ENCODE measurements at places on chromosomes 16 and 17.

DNA sequence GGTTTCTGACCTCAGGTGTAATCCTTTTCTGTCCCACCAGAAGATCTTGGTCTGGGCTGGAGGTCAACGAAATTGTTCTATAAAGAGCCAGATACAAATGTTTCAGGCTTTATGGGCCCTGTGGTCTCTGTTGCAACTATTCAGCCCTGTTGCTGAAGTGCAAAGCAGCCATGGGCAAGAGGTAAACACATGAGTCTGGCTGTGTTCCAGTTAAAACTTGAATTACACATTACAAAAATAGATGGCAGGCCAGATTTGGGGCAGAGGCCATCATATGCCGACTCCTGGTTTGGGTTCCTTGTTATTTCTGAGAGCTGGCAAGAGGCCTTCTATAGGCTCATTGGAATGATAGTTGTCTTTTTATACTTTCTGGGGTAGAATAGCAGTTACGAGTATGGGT, 114.4 kb downstream of the SDR42E1 start:
- no peak for DNase-seq

- DNase-seq, result no peak
These were observed 435.3 kb upstream of the ZFHX3 start for GRCh38 chr16:73483076-73483791.

DNA sequence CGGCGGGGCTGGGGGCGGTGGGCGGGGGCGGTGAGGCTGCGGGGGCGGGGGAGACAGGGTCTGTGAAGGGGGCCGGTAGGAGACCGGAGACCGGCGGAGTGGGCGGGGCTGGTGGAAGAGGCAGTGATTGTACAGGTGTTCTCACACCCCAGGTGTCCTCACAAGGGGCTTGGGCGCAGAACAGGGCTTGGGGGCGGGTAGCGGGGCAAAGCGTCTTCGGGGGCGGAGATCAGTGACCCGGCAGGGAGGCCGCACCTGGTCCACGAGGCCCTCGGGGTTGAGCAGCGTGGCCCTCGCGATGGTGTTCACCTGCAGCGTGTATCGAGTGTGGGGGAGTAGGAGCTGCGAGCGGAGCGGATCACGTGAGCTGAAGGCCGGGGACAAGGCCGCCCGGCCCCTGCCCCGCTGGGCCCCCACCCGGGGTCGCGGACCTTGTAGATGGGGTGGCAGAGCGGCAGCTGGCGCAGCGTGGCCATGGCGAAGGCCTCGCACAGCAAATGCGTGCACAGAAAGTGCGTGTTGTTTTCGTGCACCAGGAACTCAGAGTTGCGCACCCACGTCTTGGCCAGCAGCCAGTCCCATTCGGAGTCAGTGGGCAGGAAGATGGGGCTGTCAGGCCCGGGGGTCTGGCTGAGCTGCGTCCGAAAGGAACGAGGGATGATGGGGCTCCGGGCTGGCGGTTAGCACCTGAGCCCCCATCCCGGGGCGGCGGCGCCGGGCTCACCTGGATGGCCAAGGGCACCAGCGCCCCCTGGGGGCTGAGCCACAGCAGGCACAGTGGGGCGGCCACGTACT, 8.5 kb downstream of the ALOXE3 start:
- peak; percentile 59 for DNase-seq

- no peak for DNase-seq
These were observed 7.1 kb upstream of the CYTH1 start for GRCh38 chr17:78789149-78789662.

- peak; percentile 37 for DNase-seq
These were observed 7.2 kb downstream of the DLX3 start for GRCh38 chr17:49987681-49988441.

GRCh38 chr17:27381007-27381501, 75.2 kb upstream of the KSR1 start:
- peak; percentile 54 for DNase-seq

DNA sequence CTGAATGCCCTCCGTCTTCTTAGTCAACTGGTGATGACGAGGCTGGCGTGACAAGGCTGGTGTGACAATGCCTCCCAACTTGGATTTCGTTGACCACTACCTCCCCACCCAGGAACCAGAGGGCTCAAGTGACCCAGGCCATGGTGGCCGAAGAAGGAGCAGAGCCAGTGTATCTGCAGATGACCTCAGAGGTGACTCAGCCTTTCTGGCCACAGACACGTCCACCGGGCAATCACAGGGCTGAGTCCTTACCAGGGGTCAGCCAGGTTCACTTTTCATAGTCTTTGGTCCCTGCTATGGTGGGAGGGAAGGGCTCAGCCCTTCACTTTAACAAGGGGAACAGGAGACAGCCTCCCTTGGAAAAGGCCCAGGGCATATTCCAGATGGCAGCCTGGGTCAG, 116.3 kb downstream of the MAF start:
- no peak for DNase-seq

DNA sequence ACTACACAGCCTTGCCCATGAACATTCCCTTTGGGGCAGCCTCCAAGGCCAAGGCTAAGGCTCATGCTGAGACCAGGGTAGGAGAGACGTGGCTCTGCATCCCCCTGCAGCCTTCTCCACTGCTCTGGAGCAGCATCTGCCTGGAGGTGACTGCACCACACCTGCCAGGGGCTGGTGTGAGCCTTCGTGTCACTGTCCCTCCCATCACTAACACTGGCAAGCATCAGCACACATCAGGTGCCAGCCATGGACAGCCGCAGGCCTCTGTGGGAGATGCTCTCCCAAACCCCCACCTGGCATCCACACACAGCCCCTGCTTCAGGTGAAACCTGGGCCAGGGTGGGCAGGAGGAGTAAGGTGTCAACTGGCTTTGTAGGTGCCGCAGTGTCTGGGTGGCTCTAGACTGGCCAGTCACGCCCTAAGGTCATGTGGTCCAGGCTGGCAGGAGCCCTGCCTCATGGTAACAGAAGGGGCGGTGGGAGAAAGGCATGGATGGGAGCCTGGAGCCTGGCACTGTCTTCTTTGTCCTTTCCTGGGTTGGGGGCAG, 18.1 kb upstream of the MTSS2 start:
- DNase-seq, result no peak

- DNase-seq, result no peak
These were observed 345.9 kb downstream of the C16orf95 start for GRCh38 chr16:86971251-86971650.

GRCh38 chr17:83162035-83162745, 82.8 kb downstream of the METRNL start:
- DNase-seq, result no peak

DNA sequence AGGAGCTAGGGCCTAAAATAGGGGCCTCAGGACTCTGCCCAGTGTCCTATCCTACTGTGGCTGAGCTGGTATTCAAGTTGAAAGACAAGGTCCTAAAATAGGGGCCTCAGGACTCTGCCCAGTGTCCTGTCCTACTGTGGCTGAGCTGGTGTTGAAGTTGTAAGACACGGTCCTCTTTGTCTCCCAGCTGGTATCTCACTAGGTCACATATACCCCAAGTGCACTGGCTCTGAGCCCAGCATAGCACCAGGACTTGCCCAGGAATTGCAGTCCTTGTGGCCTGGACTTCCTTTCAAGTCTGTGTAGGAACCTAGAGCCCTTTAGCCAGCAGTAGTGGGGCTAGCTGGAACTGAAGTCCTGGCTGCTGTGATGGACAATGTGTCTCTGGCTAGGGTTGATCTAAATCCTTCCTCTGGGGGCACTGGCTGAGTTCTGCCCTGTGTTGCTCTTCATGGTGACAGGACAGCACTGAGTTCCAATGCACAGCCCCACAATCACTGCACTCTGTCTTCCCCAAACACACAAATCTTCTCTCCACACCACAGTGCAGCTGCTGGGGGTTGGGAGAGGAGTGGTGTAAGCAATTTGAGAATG, 260.5 kb downstream of the HAPSTR1 start:
- DNase-seq, result no peak

GRCh38 chr16:1422076-1422475, 1.5 kb upstream of the UQCC4 start:
- no peak for DNase-seq

DNA sequence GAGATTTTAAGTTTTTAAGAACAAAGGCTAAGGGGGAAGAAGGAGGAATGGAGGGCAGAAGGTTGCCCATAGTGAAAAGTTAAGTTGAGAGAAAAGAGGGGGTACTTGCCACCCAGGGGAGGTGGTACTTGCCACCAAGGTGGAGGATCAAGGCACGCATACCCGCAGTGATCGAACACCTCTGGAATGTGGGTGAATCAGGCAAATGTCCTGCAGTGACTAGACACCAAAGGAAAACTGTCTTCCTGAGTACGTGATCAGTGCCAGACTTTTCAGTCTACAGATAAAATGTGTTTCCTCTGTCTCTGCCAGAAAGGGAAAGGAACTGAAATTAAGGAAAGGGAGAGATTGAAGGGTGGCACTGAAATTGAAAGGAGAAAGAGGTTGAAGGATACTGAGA, 2285.3 kb downstream of the TP53TG3F start:
- no peak for DNase-seq

GRCh38 chr17:6711081-6711674, 2.0 kb downstream of the SLC13A5 start:
- no peak for DNase-seq

- no peak for DNase-seq
These were observed 7.9 kb upstream of the GSDMA start for GRCh38 chr17:39954876-39955275.

GRCh38 chr17:9315360-9315759, 260.3 kb downstream of the STX8 start:
- DNase-seq, result no peak

DNA sequence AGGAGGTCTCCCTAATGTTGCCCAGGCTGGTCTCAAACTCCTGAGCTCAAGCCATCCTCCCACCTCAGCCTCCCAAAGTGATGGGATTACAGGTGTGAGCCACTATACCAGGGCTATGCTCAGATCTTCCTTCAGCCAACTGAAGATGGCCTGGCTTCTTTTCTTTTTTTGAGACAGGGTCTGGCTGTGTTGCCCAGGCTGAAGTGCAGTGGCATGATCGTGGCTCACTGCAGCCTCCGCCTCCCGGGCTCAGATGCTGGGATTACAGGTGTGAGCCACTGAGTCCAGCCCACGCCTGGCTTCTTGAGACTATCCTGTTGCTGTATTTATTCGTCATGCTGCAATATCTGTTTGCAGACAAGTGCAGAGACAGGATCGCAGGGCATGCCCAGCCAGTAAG, 4.1 kb downstream of the SLC25A19 start:
- DNase-seq, result no peak

DNA sequence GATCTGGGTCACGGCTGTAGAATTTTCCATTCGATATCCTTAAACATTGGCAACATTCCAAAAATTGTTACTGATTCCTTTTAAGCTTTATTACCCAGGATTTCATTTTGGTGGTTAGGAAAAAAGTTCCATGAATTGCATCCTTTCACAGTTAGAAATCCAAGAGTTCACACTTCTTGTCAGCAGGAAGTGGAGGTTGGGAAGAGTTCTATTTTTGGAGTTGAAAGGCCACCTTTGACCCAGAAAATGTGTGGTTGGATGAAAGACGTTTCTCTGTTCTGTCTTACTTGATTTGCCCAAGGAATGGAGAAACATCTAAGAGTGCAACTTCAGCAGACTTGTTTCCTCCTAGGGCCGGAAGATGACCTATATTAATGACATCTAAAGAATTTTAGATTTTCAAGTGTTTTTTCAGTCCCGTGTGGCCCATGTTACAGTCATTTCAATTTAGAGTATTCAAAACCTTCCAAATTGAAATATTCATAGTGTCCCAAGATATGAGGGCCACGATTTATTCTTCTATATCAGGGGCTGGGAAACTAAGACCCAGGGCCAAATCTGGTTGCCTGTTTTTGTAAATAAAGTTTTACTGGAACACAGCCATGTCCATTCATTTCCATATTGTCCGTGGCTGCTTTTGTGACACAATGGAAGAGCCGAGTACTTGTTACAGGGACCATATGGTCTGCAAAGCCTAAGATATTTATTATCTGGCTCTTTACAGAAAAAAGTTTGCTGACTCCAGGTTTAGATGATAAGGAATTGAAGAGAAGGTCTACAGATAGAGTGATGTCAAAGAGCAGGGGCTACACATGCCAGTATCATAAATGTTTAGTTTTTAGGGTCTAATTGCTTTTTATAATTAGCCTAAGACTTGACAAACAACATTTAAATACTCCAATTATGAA, 50.2 kb downstream of the CDK5R1 start:
- no peak for DNase-seq

GRCh38 chr16:58280846-58281301, 14.0 kb downstream of the PRSS54 start:
- DNase-seq, result no peak

DNA sequence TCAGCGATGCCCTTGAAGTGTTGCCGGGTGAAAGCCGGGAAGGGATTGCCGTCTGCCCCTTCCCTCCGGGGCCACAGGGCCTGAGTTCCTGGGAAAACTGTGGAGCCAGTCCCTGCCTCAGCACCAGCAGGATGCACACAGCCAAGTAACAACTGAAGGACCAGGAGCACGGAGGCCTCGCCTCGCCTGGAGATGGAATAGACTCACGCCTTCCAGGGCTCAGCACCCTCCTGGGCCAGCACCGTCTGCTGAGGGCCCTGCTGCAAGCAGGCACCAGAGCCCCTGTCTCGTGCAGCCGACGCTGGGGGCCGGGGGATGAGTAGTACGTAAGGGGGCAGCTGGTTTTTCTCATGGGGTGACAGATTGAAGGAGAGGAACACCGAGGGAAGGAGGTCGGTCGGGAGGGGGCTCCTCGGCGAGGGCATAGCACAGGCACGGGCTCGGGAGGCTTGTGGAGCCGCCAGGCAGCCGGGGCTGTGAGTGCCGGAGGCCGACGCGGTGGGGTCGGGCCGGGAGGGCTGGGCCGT, 6.4 kb downstream of the CBFA2T3 start:
- no peak for DNase-seq

DNA sequence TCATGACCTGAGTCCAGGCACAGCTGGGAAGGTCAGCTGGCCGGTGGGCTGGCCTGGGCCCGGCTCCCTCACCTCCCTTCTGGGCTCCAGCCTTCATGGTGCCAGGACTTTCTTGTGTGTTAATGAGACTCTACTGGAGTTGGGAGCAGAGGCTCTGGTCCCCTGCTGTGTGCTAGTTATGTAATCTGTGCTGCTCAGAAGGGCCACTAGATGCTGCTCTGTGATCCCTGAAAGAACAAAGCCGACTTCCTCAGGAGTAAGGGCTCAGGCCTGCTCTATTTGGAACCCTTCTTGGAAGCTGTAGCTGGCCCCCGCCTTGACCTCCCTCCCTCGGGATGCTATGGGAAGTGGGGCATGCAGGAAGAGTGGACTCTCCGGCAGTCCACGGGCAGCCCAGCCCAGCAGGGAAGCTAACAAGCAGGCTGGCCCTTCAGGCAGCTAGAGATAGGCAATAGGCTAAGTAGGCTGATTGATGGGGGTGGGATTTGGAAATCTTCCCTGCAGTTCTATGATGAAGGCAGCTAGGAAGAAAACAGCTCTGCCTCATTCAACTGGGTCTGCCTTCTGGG, 3.3 kb upstream of the CDK5R1 start:
- peak; percentile 45 for DNase-seq

DNA sequence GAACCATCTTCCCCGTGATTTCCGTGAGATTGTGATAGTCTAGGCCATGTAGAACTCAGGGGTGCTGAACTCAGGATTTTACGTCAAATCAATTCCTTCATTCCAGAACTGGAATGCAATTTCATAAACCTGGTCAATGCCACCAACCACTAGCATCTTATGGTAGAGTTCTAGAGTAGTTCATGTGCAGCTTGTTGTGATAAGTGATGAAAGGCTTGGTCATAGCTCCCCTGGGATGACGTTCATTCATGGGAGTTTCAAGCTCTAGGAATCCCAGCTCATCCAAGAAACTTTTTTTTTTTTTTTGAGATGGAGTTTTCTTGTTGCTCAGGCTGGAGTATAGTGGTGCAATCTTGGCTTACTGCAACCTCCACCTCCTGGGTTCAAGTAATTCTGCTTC, 3.7 kb upstream of the DPEP2 start:
- DNase-seq, result no peak

- no peak for DNase-seq
These were observed 584.9 kb downstream of the CDH13 start for GRCh38 chr16:83211711-83212110.

GRCh38 chr16:68779891-68780290, 42.8 kb downstream of the CDH1 start:
- DNase-seq, result no peak
